ENCODE measurements at places on chromosomes 2 and 18.
A peak's percentile ranks its signal among the peaks of the same experiment; 100 is the strongest.

- DNase-seq = no peak
These were observed 62.2 kb downstream of the RBMS1 start for GRCh38 chr2:160431441-160431840.

- no peak for DNase-seq
These were observed 48.3 kb downstream of the ZFP36L2 start for GRCh38 chr2:43178055-43178598.

DNA sequence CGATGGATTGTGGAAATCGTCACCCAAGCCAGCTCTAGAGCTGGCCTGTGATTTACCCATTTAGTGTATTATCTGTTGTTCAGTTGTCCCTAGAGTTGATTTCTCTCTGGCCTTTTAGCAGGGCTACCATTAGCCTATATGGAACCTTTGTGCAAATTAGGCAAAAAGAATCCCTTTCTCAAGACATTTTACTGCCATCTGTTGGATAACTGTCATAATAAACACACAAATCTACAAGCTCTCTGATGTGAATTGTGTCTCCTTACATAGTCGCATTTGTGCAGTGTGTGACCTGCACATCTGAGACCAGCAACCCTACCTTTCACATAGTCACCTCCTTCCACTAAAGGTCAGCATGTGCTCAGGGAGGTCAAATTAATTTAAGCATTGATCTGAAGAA, 34.0 kb downstream of the LOXHD1 start:
- peak; percentile 18 for DNase-seq

DNA sequence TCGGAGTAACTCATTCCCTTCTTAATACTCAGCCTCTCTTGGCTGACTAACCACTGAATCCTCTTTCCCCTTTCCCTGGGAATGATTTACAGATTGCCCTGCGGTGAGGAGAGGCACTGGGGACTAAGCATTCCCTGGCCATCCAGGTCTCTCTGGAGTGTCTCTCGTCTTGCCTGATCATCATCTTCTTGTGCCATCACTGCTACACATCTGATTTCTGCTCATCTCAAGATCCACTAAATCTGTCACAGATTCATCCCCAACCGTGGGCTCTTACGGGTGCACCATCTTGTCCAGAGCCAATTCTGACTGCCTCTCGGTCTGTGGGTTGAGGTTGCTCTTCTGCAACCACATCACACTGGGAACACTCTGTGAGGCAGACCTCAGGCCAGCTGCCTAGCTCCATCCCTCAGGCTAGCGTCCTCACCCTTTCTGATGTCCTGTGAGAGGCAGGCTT, 12.0 kb downstream of the SFTPB start:
- DNase-seq = no peak

DNA sequence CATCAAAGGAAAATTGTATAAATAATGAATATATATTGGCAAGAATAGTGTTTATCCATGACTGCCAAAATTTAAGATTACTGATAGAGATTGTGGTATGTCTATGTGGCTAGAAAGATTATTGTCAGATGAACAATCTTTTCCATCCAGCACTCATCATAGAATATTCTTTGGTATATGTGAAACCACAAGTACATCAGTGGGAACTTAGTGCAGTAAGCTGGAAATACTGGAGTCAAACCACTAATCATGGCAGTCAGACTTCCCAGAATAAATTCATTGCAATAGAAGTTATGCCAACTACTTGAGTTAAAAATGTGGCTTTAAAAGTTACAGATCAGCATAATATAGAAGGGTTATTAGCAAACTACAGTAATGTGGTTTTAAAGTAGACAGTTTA, 310.3 kb downstream of the GULP1 start:
- no peak for DNase-seq

- DNase-seq = no peak
These were observed 1.3 kb upstream of the KCMF1 start for GRCh38 chr2:84969511-84970209.

DNA sequence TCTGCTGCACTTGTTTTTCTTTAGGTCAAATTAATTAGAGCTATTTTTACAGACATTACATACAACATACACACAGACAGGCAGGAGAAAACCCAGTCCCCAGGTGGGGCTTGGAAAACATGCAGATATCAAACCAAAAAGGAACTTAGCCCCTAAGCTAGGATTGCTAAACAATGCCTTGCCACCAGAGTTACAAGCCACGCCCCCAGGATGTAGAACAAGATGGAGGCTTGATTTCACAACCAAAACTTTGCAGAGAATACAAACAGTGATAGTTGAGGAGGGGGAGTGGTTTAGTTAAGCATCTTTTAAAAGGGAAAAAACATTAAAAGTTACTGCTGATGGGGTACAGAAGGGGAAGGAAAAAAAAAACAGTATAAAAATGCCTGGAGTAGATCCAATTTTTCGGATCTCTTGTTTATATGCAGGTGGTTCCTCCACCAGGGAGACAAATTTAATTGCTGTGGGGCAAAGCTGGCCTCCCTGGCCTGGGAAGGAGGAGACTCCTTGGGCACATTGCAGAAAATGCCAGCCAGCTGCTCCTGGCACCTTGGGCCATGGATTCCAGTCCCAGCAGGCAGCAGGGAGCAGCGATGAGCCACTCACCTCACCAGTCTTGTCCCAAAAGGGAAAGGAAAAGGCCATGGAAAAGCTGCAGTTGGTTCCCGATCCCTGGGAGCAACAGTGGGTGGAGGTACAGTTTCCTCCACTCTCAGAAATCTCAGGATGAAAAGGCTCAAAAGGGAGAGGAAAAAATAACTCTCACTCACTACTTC, 348.4 kb upstream of the REG3G start:
- DNase-seq = no peak

DNA sequence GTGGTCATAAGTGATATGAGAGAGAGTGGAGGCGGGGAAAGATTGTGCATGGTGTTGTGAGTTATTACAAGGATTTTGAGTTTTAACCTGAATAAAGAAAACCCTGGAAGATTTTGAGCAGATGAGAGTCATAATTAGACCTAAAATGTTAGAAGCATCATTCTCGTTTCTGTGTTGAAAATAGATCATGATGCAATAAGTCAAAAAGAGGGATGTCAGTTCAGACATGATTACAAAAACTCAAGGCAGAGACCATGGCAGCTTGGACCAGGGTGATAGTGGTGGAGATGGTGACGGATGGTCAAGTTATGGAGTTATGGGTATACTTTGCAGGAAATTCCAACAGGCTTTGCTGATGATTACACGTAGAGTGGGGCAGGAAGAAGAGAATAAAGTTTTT, 267.2 kb downstream of the CDH20 start:
- no peak for DNase-seq

DNA sequence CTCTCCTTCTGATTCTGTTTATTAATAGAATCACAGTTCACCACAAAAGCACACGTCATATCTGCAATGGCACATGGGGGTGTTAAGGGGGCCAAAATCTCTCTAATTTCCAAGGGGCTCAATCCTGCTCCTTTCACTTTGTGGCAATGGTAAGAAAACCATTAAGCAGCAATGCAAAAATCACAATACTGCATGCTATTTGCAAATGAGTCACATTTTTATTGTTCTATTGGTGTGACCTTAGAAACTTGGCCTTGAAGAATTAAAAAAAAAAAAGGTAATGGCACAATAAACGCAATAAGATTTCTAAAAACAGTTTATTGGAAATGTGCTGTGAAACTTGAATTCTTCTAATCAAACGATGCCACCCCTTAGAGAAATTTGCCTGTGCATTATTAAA, 251.5 kb downstream of the ZNF521 start:
- no peak for DNase-seq

DNA sequence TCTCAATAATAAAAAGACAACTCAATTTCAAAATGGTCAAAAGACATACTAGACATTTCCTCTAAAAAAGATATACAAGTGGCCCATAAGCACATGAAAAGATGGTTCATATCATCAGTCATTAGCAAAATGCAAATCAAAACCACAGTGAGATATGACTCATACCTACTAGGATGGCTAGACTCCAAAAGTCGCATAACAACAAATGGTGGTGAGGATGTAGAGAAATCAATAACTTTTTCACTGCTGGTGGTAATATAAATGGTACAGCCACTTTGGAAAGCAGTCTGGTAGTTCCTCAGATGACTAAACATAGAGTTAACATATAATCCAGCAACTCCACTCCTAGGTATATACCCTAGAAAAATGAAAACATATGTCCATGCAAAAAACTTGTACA, 242.3 kb upstream of the NOL4 start:
- no peak for DNase-seq

- no peak for DNase-seq
These were observed 18.2 kb downstream of the IGFBP2 start for GRCh38 chr2:216651351-216651881.

DNA sequence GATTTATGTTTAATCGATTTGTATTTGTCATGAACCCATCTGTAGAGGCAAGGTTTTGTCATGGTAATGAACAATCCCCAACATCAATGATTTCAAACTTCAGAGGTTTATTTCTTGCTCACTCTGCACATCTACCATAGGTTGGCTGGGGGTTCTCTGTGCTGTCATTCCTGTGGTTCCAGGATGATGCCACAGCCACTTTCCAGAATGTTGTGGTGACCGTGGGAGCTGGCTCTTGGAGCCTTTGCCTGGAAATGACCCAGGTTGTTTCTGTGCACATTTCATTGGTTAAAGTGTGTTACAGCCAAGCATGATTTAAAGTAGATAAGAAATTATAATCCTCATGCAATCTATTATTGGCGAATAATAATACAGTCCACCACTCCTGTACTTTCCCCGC, 28.2 kb upstream of the EPAS1 start:
- no peak for DNase-seq

- no peak for DNase-seq
These were observed 213.7 kb downstream of the TTC32 start for GRCh38 chr2:19688059-19688458.

DNA sequence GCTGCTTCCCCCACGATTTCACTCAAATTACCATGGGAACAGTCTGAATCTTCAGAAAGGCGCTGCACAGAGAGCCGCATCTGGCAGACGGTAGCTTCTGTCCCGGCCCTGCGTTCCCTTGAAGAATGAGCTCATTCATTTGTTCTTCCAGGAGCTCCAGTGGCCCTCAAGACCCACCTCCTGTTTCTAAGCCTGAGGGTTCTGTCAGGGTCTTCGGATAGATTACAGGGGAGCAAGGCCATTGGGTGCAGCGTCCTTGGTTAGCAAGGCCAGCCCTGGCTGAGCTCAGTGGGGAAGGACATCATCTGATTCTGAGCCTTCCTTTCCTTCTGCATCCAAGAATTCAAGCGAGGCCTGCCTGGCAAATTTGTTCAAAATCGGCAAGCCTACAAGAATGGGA, 111.9 kb downstream of the PDCL3 start:
- no peak for DNase-seq

DNA sequence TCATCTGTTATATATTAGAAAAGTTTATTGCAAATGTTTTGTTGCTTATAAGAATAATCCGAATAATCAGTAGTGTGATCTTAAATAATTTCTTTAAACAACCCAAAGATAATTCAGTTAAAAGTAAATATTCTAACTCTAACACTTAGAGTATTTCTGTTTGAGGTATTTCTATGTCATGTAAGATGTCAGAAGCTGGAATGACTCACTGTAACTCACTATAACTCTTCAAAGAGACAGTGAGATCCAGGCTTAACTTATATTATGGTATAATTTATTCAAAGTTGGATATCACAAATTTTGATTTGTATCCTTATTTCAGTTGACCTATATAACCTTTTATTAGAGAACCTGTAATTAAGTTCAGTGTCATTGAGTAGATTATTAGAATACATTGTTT, 6.9 kb downstream of the MBD5 start:
- no peak for DNase-seq

GRCh38 chr18:13279181-13280069, 60.9 kb downstream of the LDLRAD4 start:
- DNase-seq = no peak

- DNase-seq = no peak
These were observed 60.5 kb downstream of the CDH2 start for GRCh38 chr18:28116461-28116860.

DNA sequence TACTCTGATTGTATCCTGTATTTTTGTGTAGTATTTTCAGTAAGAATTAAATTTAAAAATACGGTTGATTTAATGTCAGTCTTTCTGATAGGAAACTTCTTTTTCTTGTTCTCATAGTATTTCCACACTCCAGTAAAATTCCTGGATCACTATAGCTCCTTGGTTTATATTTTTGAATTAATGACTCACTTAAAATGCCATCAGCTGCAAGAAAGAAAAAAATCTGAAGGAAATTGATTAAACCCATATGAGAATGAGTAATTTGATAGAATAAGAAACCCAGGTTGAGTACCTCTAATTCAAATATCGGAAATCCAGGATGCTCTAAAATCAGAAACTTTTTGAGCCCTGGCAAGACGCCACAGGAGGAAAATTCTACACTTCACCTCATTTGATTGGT, 186.8 kb upstream of the RND3 start:
- DNase-seq = no peak

GRCh38 chr2:159882130-159882745, 84.2 kb upstream of the CD302 start:
- no peak for DNase-seq

DNA sequence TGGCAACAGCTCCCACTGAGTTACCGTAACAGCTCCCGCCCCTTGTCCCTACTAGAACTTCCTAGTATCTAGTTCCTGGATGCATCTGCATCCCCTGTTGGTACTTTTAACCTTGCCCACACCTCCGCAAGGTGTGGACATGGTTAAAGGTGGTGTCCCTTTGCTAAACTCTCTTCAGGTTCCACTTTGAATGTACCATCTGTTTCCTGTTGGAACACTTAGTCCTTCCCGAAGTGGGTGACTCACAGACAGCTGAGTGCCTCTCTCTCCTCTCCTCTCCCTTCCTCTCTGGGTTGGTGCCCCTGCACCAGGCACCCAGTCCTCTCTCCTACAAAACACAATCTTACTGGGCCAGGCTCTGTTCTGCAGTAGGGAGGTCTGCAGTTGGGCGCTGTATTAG, 19.6 kb upstream of the REL start:
- peak; percentile 15 for DNase-seq

GRCh38 chr2:892892-893291, 57.8 kb upstream of the SNTG2 start:
- DNase-seq = no peak

DNA sequence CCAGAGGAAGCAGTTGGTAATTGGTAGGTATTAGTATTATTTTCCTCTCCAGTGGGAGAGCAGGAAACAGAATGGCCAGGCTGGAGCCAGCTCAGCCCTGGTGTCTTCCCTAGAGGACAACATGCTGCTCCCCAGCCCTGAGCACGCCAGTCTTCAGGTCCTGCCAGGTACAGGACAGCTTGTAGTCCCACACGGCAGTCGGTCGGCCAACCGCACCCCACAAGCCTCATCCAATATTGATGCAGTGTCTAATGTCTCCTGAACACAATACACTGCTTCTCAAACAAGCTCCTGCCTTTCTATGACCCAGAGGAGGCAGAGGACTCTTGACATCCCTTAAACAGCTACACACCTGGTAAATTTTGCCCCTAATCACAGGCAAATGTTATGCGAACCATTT, 71.0 kb upstream of the PPP1CB start:
- DNase-seq = no peak

- DNase-seq = no peak
These were observed 19.3 kb downstream of the TRABD2A start for GRCh38 chr2:84861539-84861938.
